Foreskin keratinocyte (primary cell): ENCODE measurements at places on chromosomes 5 and 9.

DNA sequence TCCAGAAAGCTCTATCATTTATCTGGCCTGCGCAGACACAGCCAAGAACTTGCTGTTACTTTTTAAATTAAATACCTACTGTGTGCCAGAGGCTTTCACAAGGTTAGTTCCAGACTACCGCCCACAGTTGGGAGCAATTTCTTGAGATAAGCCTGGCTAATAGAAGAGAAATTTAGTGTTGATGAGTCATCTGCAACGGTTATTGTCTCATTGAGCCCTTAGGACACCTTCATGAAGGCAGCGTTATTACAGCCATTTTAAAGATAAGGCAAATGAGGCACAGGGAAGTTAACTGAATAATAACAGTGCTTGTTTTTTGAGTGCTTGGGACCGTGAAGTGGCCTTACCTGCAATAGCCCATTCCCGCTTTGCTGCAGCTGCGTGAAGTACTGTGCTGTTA is 292.9 kb upstream of the MSX2 start:
- no peak for DNase-seq

DNA sequence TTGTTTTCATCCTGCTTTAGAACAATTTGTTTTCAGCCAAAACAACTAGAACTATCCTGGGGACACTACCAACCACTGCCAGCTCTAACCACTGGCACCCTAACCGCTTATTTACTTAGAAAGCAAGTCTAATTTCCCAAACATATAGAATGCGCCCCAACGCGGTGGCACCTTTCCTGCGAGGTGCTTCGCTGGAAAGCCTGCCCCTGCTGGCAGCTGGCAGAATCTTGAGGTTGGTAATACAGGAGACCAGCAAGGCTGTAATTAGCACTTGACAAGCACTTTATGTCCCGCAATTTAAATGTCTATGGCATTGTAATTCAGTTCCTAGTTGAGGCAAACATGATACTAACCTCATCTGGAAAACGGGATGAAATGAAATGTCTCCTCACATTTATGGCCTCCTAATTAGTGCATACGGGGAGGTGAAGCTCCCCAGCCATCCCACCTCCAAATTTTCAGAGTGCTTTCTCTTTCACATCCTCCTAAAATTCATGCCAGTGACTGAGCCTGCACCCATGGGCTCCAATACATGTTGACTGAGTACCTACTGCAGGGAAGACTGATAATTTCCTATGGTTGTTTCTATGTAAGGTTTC is 30.4 kb downstream of the GABBR2 start:
- DNase-seq = no peak

- DNase-seq = no peak
Observed at GRCh38 chr9:82284758-82285157, 296.2 kb downstream of the SPATA31D1 start.

- no peak for DNase-seq
Observed at GRCh38 chr9:98247831-98248657, 7.4 kb downstream of the TBC1D2 start.

- DNase-seq = no peak
Observed at GRCh38 chr9:11892401-11892800, 800.8 kb upstream of the TYRP1 start.

- peak; percentile 15 for DNase-seq
Observed at GRCh38 chr9:113803811-113804589, 72.1 kb upstream of the ZNF618 start.

DNA sequence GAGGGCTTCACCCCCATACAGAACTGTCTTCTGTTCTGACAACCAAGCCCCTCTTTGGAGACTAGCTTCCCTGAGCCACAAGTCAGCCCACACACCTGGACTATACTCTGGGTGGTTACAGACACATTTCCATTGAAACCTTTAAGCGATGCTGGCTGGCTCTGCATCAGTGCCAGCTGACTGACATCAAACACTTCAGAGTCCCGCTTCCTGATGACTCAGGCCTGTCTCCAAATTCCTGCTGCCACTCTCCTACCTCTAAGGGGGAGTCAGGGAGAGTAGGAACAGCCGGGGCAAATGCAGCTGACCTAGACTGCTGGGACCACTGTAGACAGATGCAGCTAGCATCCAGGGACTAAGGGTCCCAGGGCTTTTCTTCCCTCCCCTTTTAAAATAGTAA is 59.4 kb downstream of the SIL1 start:
- DNase-seq = peak; percentile 48
